ENCODE measurements at places on chromosomes 4 and X.
A peak's percentile ranks its signal among the peaks of the same experiment; 100 is the strongest.

- peak; percentile 32 for DNase-seq
Observed at GRCh38 chr4:22897520-22898108, 204.9 kb downstream of the GBA3 start.

DNA sequence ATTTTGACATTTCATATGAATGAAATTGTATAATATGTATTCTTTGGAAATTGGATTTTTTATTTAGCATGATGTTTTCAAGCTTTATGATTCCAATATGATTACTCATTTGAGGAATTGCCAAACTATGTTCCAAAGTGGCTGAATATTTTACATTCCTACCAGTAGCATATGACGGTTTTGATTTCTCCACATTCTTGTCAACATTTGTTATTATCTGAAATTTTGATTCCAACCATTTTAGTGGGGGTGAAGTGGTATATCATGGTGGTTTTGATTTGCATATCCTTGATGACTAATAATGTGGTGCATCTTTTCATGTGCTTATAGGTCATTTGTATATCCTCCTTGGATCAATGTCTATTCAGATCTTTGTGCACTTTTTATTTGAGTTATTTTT is 2.6 kb upstream of the BEX1 start:
- DNase-seq, result no peak

DNA sequence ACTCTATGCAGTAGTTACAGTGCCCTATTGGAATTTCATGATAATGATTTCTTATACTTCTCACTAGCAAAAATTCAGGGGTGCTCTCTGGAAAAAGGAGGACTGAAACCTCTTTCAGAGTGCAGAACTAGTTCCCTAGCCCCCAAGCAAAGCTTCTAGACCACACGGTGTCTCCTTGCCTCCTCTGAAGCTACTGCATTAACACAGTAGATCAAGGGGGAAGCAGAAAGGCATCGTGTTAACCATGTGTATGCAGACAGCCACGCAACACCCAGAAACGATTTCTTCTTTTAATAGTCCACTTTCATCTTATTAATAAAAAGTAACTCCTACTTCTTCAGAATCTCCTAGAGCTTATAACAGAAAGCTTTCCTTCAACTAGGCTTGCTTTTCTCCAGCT is 44.7 kb downstream of the MAML3 start:
- DNase-seq, result no peak

DNA sequence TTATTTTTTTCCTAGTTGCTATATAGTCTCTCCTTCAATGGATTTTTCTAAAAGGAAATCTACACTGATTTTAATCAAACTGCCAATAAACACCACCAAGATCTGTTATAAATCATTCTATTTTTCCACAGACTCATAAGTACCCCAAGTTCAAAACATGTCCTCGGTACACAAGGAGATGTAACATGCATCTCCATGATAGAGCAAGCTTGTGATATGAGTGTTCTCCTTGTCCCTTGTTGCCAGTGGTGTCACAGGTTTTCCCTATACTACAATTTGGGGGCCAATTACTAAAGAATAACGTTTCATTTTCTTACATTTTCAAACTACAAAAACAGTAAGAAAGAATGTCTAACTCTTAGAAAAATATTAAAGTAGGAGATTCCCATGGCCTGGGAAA is 491 bp downstream of the ARHGEF6 start:
- no peak for DNase-seq

DNA sequence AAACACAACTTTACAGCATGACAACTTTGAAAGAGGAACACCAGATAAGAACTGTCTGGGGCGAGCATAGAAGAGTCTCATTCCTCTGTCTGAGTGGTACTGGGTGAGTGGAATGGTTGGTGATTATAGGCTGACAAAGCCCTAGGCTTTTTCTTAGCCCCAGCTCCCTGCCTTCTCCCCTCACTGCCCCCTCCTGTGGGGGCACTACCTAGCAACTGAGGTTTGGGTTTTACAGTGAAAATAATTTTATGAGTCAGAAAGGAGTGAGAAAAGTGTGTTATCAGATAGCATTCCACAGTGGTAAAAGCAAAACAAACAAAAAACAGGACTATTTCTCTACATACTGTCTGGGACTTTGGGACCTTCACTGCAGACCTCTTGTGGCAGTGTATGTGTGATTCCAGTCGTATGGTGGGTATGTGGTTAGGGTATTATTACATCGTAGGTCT is 10.5 kb upstream of the TMEM165 start:
- no peak for DNase-seq

GRCh38 chr4:14918336-14918735 is 83.9 kb upstream of the CPEB2 start:
- no peak for DNase-seq

DNA sequence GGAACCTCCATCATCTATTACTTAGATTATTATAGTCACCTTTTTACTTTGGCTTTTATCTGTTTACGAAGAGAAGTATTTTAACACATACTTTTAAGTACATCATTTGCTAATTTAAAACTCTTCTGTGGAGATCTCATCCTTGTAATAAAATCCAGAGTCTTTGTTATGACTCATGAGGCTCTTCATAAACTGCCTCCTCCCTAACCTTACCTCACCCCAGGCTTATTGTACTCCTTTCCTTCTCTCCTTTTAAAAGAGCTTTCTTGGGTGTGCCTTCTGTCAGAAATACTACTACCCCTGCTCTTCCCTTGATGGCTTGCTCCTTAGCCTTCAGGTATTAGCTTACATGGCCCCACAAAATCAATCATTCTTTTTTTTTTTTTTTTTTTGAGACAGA is 6.6 kb downstream of the ARL9 start:
- no peak for DNase-seq

DNA sequence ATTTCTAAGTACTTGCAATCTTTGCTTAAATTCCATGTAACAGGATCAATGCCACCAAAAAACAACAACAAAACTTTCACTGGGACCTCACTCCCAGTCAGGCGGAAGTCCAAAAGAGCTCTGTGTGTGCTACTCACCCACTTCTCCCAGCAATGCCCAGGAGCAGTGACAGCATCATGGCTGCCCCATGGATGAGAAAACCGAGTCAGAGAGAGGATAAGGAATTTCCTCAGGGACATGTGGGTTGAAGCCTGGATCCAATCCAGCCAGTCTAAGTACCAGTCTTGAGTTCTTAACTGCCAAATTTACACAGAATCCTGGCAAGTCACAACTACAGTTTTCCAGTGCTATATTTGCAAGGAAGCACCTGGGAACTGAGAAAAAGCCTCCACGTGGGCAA is 64.5 kb downstream of the STX18 start:
- no peak for DNase-seq

- DNase-seq, result no peak
Observed at GRCh38 chrX:33330798-33331197, 119.4 kb upstream of the DMD start.

DNA sequence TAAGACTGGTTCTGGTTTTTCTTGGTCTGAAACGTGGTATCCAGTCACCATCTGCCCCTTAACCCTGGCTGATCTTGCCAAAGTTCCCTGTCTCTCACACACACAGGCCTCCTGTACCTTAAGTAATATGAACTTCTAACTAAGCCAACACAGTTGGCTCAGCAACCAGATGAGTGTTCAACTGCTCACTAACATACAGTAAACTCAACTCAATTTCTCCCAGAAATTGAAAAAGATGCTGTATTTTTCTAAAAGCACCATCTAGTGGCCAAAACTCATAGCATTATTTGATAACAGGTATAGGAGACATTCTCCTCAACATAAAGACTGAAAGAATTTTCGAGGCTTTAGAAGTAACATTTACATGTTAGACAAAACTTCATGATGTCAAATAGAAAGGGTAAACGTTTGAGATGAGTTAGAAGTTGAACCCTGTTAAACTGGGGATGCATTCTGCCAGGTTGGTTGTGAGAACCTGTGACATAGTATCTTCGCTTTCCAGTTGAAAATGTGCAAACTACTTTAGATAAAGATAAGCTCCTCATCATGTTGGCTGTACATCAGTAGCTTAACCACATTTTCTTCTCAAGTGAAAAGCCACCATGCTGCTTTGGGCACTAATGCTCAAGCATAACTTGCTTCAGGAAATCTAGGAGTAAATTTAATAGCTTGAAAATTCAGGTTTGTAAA is 31.2 kb downstream of the CCNI start:
- DNase-seq, result peak; percentile 20

GRCh38 chrX:46461660-46462191 is 83.5 kb downstream of the ZNF674 start:
- DNase-seq, result no peak

DNA sequence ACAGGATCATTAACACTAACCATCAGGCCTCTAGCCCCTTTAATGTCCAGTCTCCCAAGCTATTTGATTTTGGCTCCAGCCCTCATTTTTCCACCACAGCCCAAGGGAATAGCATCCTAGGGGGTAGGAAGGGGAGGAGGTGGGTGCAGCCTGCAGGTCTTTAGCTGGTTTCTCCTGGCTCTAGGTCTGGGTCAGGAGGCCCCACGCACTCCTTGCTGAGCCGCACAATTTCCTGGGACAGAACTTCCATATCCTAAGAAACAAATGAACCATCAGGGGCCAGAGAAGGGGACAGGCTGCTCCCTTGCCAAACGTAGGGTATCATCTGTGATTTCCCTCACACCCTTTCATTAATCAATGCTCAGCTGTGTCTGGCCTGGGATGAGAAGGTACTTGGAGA is 2.4 kb upstream of the KCND1 start:
- no peak for DNase-seq

DNA sequence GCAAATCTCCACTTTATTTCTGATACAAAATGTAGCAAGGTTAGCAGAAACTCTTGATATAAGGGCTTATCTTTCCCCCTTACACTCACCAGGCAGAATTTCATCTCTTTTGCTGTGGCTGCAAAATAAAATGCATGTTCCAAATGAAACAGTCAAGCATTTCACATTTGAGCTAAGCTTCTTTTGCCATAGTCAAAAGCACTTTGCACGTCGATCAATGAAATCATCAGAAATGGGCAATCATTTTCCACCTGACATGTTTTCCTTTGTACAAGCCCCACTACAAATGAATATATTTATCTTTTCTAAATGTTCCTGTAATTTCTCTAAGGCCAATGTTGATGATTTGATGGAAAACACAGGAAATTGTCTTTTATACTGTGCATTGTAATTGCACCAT is 178.4 kb downstream of the ANKRD50 start:
- no peak for DNase-seq

GRCh38 chrX:55326985-55327384 is 62.3 kb upstream of the PAGE3 start:
- no peak for DNase-seq

DNA sequence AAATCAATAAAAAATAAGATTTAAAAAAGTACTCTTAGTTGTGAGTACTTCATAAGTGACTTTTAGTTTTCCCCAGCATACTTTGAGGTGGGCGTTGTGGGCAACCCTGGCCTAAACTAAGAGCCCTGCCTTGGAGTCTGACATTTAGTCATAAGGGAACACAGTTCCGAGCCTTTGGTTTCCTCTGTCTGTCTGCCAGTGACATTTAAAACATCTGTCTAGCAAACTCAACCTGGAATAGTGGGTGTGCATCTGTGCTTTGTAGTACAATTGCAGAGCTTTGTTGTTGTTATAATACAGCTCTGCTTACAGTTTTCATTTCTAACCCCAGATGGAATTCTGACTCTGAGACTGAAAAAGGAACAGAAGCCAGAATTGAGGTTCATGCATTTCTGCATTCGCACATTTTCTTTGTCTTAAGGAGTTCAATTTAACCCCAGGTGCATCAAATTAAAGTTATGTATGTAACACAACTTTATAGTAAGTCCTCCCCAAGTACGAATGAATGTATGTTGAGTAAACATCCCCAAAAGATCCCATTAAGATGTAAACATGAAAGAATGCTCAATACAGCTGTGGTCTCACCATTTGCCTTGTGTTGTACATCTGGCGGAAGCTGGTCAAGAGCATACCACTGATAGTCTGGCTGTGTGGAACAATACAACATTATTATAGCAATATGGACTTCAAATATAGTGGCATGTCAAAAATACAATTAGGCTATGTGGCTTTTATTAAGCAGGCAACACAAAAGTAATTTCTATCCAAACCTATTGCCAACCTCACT is 25.9 kb downstream of the TNIP3 start:
- no peak for DNase-seq

- peak; percentile 32 for DNase-seq
Observed at GRCh38 chr4:153757407-153757806, 2.4 kb downstream of the RNF175 start.

- DNase-seq, result no peak
Observed at GRCh38 chr4:183637461-183637860, 21.5 kb downstream of the RWDD4 start.

- DNase-seq, result no peak
Observed at GRCh38 chrX:71070531-71070930, 2.4 kb upstream of the SNX12 start.

DNA sequence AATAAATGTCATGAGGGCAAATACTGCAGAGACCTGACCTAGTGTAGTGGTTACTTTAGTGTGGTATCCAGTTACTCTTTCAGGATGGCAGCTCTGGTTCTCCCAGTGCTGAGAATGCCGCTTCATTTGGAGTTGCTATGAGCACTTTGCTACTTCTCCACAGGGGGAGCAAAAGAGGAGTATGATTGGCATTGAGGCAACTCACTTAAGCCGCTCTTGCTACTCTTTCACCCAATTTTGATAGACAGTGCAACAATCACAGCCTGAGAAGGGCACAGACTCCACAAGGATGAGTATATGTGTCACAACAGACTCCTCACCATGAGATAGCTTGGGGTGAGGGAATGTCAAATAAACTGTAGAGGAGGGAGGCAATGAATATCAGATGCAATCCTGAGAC is 81.2 kb downstream of the NPY1R start:
- peak; percentile 6 for DNase-seq

DNA sequence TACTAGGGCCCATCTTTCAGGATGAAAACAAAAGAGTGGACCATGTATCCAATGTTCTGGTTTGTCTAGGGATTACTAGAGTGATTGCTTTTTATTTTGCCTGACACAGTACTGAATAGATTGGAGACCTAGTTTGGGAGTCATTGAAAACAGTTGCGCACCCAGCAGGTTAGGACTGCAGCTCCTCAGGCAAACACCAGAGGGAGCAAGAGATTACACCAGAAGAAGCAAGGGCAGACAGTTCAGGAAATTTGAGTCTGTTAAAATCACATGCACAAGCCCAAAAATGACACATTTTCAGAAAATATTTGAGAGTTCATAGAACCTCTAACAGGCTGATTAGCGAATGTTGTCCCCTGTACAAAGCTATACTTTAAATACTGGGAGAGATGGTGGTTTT is 55.6 kb downstream of the CYLC1 start:
- no peak for DNase-seq

DNA sequence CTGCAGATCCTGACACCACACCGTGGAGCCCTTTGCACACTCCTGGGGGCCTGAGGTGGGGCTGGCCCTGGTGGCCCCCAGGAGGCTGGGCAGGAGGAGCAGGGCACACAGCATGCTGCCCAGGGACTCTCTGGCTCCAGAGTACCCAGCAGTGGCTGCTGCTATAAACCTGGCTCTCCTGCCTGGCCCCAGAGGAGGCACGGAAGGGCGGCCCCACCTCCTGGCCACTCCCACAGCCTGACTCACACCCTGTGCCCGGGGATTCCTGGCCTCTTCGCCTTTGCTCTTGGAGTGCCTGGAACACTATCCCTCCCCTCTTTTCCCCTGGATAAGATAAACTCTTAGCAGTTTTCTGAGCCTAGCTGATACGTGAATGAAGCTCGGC is at the start of gene PSAPL1:
PSAPL1 (minus strand) TSS at position 165 of the 385 bp plus-strand sequence; CDS start at position 114, 51 bp downstream.
- DNase-seq, result peak; percentile 74

All from SW480 (cell line).